ENCODE measurements at places on chromosomes 1 and 21.

DNA sequence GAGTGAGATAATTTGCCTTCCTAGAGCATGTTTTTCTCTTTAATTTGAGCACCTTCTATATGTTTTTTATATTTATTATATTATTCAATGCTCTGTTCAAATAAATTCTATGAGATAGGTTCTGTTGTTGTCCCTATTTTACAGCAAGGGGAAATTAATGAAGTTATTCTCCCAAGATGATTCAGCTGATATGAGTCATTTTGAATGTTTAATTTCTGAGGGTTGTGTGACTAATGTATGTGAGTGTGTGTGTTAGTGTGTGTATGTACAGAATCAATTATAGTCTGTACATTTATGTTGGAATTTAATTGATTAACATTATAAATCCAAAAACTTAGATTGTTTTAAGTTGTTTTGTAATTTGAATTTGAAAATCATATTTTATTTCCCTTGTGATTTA, 1536.7 kb upstream of the B3GALT2 start:
- no peak for DNase-seq

DNA sequence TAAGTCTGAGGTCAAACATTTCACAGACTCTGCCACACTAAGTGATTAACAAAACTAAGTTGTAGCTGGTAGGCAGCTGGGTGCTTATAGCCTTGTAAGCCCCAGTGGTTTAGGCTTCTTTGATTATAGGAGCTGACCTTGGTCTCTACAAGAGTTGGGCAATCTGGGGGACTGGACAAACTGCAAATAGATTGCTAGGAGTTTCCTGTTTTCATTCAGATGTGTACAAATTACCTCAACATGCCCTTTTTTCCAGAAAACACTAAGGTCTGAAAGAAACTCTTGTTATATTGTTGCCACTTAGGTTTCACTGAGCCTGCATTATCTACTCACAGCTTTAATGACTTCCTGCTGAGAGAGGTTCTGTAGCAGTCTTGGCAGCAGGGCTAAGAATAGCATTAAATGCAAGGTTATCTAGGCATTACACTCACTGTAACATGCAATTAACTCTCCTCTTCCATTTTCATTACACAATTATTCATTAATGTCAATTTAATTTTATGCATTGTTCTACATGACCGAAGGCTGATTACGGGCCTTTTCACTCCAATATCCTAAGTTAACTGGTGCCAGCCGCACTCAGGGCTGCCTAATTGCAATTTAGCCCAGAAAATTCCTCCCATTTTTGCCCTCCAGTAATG, 314.0 kb downstream of the LMO4 start:
- no peak for DNase-seq

DNA sequence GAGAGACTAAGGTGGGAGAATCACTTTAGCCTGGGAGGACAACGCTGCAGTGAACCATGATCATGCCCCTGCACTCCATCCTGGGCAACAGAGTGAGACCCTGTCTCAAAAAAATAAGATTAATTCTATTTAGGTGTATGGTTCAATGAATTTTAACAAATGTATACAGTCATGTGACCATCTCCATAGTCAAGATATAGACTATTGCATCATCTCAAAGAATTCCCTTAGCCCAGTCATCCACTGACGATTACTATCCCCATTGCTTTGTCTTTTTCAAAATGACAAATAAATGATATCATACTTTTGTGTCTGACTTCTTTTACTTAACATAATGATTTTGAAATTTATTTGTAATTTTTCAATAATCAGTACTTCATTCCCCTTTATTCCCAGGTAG, 260.0 kb downstream of the LRRC7 start:
- DNase-seq: no peak

DNA sequence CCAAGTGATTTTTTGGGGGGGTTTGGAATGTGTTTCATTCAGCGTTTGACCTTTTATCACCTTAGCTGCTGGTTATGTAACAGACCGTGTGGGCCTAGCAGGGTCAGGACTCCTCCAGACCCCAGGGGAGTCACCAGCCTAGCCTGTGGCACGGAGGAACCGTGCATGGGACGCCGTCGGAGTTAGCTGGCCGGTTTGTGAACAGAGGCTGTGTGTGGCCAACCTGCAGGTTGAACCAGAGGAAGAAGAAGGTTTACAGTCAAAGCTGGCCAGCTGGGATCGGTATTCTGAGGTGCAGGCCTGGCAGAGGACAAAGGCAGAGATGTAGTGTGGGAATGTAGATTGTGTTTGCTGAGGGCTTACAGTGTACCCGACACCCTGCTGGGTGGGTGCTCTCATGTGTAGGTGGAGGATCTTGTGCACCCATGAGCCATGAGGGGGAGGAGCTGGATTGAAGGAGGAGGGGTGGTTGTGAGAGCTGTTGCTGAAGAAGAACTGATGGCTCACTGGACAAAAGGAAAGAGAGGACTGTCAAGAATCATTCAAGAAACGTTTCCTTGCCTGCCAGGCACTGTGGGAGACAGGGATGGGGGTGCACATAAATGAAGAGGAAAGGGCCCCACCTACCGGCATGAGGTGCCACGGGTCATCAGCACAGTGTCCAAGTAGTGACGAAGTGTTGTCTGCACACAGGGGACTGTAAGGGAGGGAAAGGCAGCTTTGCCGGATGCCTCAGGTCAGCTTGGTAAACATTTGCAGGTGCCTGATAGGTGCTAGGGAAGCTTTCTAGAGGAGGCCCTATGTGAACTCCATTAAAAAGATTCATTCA, 40.0 kb upstream of the PWP2 start:
- no peak for DNase-seq

- DNase-seq: no peak
Observed at GRCh38 chr1:119006406-119007279, 18.5 kb upstream of the TBX15 start.

GRCh38 chr21:45295576-45296365, 8.1 kb upstream of the POFUT2 start:
- DNase-seq: no peak

DNA sequence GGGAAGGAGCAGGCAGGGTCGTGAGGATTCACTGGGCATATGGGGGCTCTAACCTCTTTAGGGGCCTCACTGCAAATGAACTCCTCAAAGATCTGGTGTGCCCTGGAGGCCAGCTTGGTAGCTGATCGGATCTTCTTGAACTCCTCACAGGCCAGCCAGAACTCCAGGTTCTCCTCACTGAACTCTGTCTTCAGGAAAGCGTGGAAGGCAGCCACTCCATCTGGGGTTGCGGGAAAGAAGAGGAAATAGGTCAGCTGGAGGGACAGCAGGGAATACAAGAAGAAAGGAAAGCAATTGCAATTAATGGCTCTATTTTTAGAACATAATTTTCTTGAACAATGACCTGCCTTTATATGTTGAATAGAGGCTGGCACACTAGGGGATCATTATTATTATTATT, 2.3 kb downstream of the RGS16 start:
- no peak for DNase-seq

GRCh38 chr1:191043066-191043465, 565.4 kb upstream of the BRINP3 start:
- no peak for DNase-seq

DNA sequence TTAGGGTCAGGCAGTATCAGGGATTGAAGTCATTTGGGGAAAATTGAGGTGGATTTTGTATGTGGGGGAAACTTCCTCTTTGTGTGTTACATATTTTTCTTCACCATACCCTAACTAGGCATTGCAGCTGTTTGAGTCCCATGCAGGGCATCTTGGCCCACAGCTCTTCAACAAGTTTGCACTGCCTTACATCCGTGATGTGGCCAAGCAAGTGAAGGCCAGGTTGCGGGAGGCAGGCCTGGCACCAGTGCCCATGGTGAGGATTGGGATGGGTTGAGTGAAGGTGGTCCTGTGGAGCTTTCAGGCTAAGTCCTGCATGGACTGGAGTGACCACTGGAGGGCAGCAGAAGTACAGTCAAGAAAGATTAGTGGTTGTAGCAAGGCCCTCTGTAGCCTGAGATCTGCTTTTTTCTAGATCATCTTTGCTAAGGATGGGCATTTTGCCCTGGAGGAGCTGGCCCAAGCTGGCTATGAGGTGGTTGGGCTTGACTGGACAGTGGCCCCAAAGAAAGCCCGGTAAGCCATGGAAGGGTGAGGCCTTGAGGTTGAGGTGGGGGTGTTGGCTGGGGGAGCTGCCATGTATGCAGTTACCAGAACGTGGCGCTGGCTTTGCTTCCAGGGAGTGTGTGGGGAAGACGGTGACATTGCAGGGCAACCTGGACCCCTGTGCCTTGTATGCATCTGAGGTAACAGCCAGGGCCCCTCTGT, 2.4 kb downstream of the UROD start:
- DNase-seq: peak; percentile 81

- DNase-seq: no peak
Observed at GRCh38 chr1:48026275-48026674, 29.1 kb upstream of the TRABD2B start.

DNA sequence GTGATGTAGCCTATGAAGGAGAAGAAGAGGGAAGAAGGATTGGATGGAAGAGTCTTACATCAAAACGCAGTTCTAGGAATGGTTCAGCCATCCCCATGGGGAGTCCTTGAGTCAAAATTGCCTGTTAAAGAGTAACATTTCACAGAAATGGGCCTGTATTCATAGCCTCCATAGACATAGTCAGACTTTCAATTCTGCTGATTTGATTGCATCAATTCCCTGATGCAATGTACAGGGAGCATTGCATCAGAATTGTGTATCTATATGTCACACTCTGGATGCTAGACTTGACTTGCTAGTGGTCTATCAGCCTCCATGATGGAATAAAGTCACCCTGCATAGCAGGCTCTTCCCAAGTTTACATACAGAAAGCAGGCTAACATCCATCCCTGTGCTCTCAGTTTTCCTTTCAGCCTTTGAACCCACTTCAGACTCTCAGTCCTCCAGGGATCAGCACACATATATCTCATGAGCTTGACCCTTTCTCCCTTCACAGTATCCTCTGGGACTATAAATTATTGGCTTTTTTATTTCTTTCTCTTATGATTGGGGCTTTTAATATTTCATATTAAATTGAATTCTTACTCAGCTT, 1111.7 kb upstream of the B3GALT2 start:
- no peak for DNase-seq

GRCh38 chr1:940107-941014, 16.6 kb downstream of the SAMD11 start:
- DNase-seq: no peak

GRCh38 chr1:93680420-93681100, 1.1 kb downstream of the BCAR3 start:
- peak; percentile 22 for DNase-seq

DNA sequence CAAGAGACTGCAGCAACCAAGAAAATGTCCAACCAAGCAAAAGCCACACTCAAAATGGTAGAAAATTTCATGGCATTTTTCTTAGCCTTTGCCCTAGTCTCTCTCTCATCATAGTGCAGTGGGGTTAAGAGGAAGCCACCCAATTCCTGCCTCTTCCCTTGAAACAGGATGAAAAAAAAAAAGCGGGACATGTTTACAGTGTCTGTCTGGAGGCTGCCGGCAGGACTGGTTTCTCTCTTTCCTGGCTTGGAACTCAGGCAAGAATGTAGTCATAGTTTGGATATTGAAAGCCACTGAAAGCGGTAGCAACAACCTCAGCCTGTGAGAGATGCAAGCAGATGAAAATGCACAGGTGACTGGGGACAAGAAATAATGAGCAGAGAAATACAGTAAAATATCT, 13.3 kb upstream of the TNFSF18 start:
- DNase-seq: no peak

GRCh38 chr1:154968731-154969130, 1.8 kb downstream of the SHC1 start:
- DNase-seq: no peak

GRCh38 chr1:31417148-31417547, 4.1 kb downstream of the SERINC2 start:
- DNase-seq: no peak

Data from activated naive CD4-positive, alpha-beta T cell treated with anti-CD3 and anti-CD28 coated beads, Interleukin-2, amount 50 U/mL, for 16 hours (primary cell).